ENCODE measurements at places on chromosomes 4 and X. TPM values are rescaled to one million over a fixed set of nuclear protein-coding genes. Genes with fewer than 3 reads are reported as not detected.

DNA sequence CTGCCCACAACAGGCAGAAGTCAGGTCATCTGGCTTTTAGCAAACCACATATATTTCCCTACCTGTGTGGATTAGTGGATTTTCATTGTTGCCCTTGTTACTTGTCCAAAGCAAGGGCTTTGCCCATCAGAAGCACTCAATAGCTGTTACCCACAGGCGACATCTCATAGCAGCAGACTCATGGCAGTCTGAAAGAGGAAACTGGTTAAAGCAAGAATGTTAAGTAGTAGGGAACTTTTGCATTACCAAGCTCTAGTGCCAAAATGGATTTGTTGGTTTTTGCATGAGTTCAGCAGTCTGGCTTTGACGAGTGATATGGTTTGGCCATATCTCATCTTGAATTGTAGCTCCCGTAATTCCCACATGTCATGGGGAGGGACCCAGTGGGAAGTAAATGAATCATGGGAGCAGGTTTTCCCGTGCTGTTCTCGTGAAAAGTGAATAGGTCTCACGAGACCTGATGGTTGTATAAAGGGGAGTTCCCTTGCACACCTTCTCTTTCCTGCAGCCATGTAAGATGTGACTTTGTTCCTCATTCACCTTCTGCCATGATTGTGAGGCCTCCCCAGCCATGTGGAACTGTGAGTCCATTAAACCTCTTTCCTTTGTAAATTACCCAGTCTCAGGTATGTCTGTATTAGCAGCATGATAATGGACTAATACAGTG, 107.9 kb downstream of the GPR143 start:
- no peak for DNase-seq

GRCh38 chr4:183639291-183639690, 19.7 kb downstream of the RWDD4 start:
- no peak for DNase-seq

Gene MFAP3L
- total RNA-seq, result 25.3 TPM

GRCh38 chr4:119537586-119537985, 91.0 kb downstream of the PDE5A start:
- no peak for DNase-seq

Gene STK26
- total RNA-seq, result 139 TPM

Gene CENPI
- total RNA-seq, result 21.2 TPM

Data from endodermal cell (in vitro differentiated cells).